ENCODE measurements at places on chromosomes 7 and 10.

GRCh38 chr10:20977300-20977699, 80.2 kb upstream of the NEBL start:
- DNase-seq = no peak

GRCh38 chr7:93043385-93043985, 74.3 kb downstream of the SAMD9 start:
- no peak for DNase-seq

DNA sequence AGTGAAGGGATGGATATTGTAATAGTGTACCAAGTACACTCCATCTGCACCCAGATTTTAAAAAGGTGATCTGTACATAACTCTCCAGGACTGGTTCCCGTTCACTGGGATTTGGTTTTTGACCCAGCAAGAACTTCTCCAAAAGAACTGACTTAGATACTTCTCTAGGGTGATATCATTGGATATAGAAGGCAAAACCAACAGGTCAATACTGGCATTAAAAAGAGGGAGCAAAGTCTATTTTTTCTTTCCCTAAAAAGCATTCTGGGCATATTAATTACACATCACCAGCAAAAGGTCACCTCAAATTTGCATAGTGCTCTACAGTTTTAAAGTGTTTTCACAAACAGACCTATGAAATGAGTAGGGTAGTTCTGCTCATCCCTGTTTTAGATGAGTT, 3.5 kb downstream of the MYPN start:
- no peak for DNase-seq

GRCh38 chr10:13422800-13423199, 74.7 kb upstream of the SEPHS1 start:
- no peak for DNase-seq

DNA sequence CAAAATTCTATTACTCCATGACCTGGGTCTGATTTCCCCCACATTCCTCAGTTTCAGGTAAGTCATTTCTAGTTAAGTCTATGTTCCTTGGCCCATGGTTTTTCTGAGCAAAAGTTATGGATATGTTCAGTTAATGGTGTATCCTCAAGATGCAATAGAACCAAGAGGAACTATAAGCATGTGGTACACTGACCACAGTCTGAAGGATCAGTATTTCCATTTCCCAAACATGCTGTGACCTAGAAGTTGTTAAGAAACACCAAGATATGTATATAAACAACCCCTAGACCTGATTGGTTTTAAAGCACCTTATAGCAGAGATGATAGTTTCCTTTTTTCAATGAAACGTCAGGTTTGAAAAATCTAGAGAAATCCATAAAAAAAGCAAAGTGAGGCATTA, 94.2 kb upstream of the ABCB5 start:
- no peak for DNase-seq

- DNase-seq = no peak
Observed at GRCh38 chr7:141847996-141848395, 6.7 kb upstream of the PRSS37 start.

GRCh38 chr7:135167365-135167917, 3.1 kb downstream of the CYREN start:
- no peak for DNase-seq

GRCh38 chr10:110411047-110411410, 86.7 kb upstream of the DUSP5 start:
- no peak for DNase-seq

- DNase-seq = no peak
Observed at GRCh38 chr10:117549100-117549585, 6.6 kb downstream of the EMX2 start.
